ENCODE measurements at places on chromosomes 13 and 19.
A peak's percentile ranks its signal among the peaks of the same experiment; 100 is the strongest.

GRCh38 chr13:109787135-109787954 lies 962 bp upstream of the IRS2 start:
- peak; percentile 33 for ATAC-seq

DNA sequence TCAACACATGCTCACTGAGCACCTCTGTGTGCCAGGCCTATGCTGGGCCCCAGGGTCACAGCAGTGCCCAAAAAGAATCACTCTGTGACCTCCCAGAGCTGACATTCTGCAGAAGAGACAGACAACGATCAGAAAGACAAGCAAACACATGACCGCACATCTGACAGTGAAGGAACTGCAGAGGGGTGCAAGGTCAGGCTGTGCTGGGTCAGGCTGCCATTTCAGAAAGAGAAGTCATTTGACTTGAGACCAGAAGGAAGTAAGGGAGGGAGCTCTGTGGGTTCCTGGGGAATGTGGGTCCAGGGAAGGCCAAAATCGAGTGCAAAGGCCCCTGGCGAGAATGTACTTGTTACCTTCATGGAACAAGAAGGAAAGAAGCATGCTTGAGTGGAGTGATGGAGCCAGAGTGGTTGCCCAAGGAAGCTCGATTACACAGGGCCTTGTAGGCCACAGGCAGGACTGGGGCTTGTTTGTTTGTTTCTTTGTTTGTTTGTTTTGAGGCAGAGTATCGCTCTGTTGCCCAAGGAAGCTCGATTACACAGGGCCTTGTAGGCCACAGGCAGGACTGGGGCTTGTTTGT lies 11.4 kb upstream of the CD22 start:
- no peak for ATAC-seq

- no peak for ATAC-seq
These were observed 236.0 kb downstream of the PCDH9 start for GRCh38 chr13:66994097-66994496.

- peak; percentile 18 for ATAC-seq
These were observed 5.1 kb upstream of the FLT3LG start for GRCh38 chr19:49468746-49469447.

DNA sequence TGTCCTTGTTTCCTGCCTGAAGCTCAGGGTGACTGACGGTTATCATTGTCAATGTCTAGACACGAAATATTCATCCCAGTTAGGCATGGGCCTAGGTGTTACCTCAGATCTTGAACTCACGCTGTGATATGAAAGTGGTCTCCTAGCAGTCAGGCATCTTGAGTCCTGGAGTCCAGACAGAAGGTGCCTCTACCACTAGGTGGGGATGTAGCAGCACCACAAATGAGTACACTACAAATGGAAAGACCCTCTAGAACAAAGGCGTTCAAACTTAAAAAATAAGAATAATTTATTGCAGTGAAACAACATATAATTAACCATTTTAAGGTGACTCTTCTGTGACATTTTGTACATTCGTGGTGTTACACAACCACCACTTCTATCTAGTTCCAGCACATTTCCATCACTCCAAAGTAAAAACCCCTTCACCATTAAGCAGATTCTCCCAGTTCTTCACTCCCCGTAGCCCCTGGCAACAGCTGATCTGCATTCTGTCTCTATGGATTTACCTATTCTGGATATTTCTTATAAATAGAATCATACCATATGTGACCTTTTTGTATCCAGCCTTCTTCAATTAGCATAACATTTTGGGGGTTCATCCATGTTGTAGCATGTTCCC lies 11.9 kb upstream of the FRY start:
- ATAC-seq = peak; percentile 90

GRCh38 chr19:28542394-28543243 lies 670.3 kb downstream of the UQCRFS1 start:
- no peak for ATAC-seq

DNA sequence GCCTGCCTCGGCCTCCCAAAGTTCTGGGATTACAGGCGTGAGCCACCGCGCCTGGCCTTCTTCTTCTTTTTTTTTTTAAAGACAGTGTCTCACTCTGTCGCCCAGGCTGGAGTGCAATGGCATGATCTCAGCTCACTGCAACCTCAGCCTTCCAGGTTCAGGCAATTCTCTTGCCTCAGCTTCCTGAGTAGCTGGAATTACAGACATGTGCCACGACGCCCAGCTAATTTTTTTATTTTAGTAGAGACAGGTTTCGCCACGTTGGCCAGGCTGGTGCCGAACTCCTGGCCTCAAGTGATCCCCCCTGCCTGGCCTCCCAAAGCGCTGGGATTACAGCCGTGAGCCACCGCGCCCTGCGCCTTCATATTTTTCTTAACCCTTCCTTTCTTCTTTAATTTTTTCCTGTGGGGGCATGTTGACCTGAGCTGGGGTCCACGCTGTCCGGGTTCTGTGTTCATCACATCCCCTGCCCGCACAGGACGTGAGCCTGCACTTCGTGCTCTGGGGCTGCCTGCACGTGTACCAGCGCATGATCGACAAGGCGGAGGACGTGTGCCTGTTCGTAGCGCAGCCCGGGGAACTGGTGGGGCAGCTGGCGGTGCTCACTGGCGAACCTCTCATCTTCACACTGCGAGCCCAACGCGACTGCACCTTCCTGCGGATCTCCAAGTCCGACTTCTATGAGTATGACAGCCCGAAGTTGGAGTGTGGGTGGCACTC lies 14.1 kb downstream of the PNPLA6 start:
- ATAC-seq = no peak

- ATAC-seq = no peak
These were observed 23.1 kb downstream of the TBC1D4 start for GRCh38 chr13:75458696-75459422.

DNA sequence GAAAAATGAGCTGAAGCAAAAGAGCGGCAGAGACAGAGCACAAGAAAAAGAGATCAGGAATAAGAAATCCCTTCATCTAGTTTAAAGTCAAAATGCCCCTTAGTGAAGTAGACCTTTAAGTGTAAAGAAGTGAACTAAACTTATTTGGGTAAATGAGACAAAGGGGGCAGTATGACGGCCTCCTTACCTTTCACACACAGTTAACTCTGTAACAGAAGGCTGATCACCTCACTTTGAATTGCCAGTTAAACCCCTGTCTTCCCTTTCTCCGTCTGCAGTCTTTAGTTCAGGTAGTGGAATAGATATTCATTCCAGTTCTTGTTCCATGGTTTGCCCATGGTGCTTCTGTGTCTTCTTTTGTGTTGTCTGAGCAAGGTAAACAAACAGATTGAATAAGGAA lies 1029.8 kb downstream of the DIAPH3 start:
- ATAC-seq = no peak

DNA sequence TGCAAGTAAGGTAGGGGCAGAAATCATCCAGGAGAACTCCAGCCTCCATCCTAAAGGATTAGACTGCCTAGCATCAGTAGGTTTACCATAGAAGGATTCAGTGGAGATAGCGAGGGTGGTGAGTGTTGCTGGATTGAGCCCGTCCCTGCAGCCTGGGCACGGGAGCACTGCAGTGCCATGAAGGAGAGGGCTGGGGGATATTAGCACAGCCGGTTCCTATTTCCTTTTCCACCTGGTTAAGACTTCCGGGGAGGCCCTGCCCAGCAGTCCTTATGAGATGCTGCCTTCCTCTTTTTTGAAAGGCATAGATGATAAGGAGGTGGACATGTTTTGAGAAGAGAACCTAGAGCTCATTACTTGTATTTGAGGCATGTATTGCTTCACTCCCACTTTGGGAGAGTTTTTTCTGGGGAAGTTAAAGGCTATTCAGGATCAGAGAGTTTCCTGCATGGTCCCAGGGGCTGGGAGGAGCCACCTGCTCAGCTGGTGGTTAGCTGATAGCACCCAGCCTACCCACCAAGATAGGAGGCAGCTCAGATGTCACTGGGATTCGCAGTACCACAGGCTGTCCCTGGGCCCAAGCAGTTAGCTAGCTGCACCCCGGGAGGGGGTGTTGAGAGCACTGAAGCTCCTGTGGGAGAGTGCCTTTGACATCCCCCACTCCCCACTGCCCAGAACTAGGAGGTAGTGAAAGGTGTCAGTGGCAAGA lies 17.2 kb downstream of the ACTN4 start:
- ATAC-seq = peak; percentile 3

DNA sequence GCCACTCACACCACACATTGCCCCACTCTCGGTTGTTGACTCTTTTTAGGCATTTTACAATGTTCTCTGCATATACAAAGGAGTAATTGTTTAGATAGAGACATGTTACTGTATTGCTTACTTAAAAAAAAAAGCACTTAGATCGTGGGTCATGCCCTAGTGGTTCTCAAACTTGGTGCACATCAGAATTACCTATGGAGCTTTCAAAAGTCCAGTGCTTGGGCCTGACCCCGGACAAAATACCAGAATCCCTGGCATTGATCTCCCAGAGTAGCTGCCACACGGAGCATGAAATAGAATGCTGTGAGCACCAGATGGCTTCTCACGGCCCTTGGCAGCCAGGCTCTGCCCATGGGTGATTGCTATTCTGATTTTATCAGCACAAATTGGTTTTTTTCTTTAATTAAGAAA lies 20.0 kb downstream of the ACP7 start:
- ATAC-seq = no peak

DNA sequence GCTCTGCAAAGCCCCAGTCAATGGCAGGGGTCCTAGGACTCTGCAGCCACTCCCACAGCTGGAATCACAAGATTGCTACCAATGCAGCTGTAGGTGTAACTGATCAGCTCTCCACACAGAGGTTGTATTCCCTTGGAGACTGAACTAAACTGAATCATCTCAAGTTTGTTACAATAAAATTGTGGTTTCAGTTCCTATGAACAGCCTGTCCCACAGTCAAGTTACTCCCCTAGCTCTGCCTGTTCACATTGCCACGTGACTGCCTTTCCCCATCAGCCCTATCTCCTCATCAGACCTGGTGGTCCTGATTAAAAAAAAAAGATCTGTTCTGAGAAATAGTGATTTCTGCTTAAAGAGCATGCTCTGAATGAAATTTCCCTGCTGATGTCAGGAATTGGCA lies 287.9 kb upstream of the NBEA start:
- ATAC-seq = no peak

DNA sequence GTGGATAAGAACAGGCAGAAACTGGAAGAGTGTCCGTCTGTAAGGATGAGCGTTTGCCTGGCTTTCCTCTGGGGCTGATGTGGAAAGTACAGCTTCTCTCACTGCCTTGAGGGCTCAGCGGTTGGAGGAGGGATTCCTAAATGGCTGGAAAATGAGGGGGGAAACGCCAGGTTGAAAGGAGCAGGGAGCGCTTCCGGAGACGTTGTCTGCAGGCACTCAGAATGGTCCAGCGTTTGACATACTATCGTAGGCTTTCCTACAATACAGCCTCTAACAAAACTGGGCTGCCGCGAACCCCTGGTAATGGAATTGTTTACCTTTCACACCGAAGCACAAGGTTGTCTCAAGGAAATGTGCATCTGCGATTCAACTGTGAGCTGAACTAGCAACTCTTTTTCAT lies 39.9 kb downstream of the MRPL57 start:
- peak; percentile 61 for ATAC-seq

- ATAC-seq = no peak
These were observed 73.3 kb downstream of the KLF2 start for GRCh38 chr19:16397791-16398529.

DNA sequence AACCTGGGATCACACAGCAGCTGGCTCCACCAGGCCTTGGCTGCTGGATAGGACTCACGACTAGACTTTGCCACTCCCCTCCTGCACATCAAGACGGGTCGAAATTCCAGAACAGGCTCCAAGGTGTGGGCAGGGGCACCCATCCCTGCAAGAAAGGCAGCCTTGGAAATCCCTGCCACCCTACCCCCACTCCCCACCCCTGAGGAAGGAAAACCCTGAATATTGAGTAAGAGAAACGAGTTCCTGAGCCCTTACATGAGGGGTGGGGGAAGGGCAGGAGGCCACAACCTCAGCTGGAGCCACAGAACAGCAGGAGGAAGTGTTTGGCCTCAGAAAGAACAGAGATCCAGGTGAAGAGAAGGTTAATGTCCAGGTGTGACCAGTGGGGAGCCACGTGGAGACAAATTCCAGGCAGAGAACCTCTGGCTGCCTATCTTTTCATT lies 20.1 kb downstream of the DEDD2 start:
- no peak for ATAC-seq

DNA sequence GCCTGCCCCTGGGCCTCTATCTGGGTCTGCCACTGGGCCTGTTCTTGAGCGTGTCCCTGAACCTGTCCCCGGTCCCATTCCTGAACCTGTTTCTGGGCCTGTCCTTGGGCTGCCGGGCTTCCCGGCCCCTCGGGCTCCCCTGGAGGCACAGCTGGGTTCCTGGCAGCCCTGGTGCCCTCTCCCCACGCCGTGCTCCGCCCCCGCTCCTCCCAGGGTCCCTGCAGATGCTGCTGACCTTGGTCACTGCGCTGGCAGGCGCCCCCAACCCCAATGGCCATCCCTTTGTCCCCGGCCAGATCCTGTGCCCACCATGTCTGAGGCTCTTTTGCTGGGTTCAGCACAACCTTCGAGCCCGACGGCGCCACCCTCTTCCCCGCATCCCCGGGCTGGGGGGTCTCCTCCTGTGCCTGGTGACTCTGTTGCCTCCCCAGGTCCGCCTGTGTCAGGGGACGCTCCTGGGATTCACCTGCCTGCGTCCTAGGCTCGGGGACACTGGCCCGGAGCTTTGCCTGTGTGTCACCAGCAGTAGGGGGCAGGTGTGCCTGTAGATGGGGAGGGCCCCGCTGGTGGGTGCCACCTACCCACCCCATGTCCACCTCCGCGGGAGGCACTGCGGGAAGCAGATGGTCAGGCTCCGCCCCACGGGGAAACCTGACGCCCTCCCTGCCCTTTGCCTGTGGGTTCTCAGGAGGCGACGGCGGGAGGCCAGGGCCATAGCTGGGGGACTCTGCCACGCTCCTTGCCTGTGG lies 41.0 kb upstream of the GRTP1 start:
- no peak for ATAC-seq

DNA sequence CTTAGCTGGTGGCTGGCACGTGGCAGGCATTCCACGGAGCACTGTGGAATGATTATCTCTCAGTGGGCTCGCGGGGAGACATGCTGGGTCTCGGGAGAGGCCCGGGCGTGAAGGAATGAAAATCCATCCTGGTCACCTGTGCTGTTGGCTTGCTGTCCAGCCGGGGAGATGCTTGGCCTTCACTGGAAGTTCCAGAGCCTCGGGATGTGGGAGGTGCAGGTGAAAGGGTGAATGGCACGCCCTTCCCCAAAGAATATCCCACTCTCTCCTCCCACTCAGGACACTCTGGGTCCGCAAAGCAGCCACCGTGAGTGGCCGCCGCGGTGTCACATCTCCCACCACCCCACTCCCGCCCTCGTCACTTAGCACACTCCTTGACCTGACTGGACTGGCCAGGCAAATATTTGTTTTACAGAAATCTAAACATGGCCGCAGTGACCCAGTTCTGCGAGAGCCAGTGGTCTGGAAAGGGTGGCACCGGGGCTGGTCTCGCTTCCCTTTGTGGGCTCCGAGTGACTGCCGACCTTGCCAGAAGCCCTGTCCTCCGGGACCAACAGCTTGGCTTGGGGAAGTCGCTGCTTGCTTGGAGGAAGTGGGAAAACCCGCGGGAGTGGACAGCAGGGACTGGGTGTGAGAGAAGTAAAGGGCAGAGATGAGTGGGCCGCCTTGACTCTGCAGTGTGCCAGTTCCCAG lies 8.0 kb downstream of the DPP9 start:
- no peak for ATAC-seq

- ATAC-seq = no peak
These were observed 5.2 kb upstream of the ANKRD10 start for GRCh38 chr13:110920038-110920437.
